ENCODE measurements at places on chromosomes 5 and 9.
A peak's percentile ranks its signal among the peaks of the same experiment; 100 is the strongest.

GRCh38 chr5:40223884-40224402 is 455.8 kb upstream of the PTGER4 start:
- no peak for DNase-seq

- DNase-seq = peak; percentile 50
Observed at GRCh38 chr5:62720031-62720441, 141.4 kb downstream of the LRRC70 start.

- DNase-seq = no peak
Observed at GRCh38 chr5:61450493-61451279, 118.6 kb downstream of the ZSWIM6 start.

- DNase-seq = no peak
Observed at GRCh38 chr5:135578305-135578684, 496 bp downstream of the CXCL14 start.

DNA sequence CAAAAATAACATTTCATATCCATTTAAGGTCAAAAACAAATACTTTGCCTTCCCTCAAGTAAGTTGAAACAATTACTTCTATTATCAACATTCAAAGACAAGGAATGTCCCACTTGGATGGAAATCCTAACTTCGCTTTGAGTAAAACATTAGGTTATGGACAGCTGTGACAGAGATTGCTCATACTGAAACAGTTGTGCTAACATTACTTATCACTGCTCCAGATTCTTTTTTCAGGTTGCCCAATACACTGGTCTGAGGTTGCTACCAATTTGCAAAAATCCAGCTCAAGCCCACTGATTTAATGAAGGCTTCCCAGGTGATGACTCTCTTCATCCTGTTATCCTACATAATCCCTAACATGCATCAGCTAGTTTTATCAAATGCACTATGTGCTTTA is 98.3 kb downstream of the UBAP2 start:
- no peak for DNase-seq

GRCh38 chr9:27765266-27766072 is 192.2 kb upstream of the C9orf72 start:
- DNase-seq = no peak

GRCh38 chr5:160378330-160378729 is 7.9 kb upstream of the C1QTNF2 start:
- DNase-seq = no peak

DNA sequence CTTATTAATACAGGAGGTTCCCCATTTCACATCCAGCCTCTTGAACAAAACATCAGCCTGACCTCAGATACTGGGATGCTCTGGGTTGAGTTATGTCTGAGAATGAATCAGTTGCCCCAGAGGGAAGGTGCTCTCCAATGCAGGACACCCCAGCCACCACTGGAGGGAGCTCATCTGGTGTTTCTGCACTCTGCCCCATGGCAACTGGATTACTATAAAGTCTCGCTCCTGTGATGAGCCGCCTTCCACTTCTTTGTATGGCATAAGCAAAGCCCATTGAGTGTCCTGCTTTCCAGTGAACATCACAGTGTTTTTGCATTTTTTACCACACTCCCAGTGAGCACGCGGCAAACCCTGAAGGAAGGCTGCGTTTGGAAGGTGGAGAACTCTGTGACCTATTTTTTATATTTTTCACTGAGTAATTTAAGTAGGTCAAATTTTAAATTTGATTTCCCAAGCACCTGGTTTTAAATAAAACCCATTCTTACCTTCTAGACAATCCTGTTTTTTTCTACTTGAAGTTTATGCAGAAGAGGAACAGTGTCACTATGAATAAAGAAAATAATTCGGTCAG is 176.9 kb upstream of the WWC1 start:
- DNase-seq = peak; percentile 30

- no peak for DNase-seq
Observed at GRCh38 chr5:58825441-58825840, 242.6 kb downstream of the RAB3C start.

DNA sequence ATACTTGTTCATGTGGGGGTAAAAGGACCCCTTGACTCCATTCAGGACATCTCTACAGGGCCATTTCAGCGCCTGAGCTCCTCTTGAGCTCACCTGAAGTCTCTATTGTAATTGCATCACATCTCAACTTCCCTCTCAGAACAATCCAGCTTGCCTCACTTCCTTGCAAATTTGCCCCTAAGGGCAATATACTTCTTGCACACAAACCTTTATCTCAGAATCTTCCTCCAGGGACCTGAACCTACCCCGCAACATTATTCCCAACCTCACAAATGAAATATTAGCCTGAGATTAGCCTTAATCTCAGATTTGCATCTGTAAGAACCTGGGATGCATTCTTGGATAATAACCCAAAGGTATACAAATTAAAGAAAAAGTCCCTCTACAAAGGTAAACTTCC is 159.2 kb downstream of the DRD1 start:
- no peak for DNase-seq

DNA sequence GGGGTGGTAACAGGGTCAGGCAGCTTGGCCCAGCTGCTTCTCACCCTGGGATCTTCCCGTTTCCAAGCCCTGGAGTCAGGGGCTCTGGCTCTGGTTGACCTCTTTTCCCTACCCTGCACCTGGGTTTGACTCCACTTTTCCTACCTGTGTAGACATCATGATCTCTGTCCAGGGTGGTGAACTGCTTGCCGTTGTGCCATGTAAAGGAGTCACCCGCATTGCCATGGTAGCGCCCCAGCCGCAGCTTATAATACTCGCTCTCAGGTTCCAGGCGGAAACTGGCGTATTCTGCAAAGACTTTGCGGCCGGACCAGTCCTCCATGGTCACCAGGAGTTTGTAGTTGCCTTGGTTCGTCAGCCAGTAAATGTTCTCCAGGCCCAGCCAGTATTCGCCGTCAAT is 30.9 kb downstream of the ANGPTL2 start:
- DNase-seq = no peak

DNA sequence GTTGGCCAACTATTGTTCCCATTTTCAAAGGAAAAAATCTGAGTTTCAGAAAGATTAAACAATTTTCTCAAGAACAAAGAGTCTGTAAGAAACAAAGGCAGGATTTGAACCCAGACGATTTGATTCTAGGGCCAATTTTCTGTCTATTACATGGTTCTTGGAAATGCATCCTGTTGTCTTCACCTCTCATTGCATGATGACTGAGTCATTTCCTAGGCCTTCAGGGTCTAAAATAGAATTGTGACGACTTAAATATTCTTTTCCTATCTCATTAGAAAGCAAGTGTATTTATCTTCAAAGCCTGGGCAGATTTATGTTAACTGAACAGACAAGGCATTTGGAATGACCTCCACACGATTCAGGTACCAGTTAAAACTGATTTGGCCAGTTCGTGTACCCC is 512.9 kb downstream of the NTRK2 start:
- no peak for DNase-seq

- DNase-seq = no peak
Observed at GRCh38 chr5:114101153-114101552, 260.7 kb upstream of the KCNN2 start.

- no peak for DNase-seq
Observed at GRCh38 chr5:122412966-122413365, 100.9 kb downstream of the SNCAIP start.

DNA sequence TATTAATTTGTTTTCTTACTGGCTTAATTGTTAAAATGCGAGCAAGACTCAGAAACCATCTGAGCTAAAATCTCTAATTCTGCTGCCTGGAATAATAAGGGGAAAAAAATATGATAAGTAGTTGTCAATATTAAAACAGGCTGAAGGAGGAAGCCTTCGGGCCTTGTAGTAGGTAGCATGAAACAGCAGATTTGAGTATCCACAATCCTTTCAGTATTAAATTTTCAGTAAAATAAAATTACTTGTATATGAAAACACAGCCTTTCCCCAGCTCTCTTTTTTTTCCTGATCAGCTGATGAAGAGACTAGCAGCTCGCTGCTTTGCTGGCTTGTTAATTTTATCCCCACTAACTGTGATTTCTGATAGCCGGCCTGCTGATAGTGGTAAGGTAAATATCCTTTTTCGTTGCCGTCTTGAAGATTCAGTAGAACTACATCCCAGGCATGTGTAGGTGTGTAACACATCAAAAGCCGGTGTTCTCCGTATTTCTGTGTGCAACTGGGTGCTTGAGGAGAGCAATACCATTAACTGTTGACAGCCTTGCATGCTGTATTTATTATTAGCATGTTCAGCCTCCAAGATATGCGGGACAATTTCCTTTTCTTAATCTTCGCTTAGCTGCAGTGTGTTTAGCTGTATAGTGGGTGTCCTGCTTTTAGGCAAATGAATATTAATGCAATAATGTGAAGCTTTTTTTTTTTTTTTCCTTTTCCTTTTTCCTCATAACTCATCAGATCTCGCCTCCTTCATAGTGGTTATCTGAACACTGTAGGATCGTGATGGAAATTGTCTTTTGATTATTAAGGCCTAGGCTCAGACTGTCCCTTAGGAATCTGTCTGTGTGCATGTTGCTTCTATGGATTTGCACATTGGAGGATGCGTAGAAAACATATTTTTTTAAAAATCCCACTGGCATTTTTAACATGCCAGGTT is 144.6 kb downstream of the SMARCA2 start:
- no peak for DNase-seq

Measured in GM19239 (cell line).